Stimulated activated CD4-positive, alpha-beta T cell treated with anti-CD3 and anti-CD28 coated beads, Interleukin-1b, Interleukin-23, amount 100 ng/mL, for 24 hours (primary cell): ENCODE measurements at places on chromosomes 4 and X.

- DNase-seq, result no peak
These were observed 374.8 kb downstream of the MID1IP1 start for GRCh38 chrX:39176105-39176504.

DNA sequence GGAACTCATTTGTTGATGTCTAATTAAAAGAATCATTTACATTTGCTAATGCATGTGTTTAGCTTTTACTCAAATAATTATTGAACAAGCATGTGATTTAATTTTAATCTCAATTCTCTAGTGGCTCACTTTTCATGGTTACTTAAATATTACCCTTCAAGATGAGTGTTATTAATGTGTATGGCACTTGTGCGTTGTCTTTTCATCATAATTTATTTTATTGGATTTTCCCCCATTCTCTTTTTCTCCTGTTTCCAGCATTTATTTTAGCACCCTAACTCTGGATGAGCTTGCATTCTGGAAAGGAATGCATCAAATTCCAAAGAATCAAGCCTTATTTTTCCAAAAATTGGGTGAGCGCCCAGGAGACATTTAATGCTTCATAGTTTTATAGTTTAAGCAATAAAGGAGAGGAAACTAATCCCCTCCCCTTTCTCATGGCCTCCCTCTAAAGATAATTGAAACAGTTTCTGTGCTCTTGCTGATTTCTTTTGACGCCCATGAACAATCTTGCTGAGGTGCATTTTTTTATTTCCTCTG, 191.1 kb upstream of the FAT4 start:
- DNase-seq, result no peak

DNA sequence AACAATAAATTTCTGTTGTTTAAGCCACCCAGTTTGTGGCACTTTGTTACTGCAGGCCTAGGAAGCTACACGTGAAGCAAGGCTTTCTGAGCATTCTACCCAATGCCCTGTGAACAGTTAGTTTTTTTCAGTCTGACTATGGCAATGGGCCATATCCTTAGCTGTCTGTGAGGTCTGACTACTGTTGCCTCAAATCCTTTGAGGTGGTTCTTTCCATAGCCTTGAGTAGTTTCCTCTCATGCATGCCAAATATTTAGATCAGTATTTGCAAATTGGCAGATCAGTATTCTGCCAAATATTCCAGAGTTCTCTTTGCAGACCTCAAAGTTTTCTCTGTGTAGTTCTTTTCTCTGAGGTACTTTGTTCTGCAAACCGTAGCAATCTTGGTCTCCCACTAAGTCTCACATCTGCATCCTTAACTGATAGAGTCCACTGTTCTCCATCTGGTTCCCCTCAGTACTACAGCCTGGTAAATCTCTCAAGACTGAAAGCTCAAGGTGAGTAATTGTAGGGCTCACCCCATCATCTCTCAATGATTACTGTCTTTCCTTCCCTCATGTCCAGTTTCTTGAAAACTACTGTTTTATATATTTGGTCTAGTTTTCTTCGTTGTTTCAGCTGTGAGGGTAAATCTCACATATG, 984.9 kb upstream of the INTU start:
- DNase-seq, result no peak

DNA sequence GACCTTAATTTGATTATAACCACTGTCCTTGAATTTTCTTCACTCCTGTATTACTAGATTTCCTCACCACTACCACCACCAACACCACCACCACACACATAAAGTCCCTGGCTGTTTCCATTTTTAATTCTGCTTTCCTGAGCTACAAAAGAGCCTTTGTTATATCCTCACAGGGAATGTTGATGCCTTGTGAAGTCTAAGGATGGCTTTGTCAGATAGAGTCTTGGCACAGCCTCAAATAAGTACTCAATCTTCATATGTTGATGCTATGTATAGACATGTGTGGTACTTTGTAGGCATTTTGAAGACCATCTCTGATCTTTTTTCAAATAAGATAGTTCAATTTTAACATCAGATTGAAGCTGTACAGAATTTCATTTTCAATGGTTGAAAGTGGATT, 1016.7 kb upstream of the LCORL start:
- no peak for DNase-seq

DNA sequence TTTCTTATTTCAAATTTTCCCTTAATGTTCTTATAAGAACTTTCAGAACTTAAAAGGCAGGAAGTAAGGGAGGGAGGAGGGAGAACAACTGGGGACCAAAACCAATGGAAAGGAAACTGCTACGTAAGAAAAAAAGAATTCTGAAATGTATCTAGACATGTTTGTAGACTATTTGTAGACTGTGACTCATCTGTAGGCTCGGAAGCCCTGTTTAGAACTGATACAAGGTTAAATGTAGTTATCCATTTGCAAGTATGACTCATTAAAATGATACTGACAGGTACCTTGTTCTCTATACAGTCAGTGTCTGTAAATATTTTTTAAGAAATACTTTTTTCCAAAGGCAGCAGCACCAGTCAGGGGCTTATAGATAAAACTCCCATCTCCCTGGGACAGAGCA, 202.0 kb downstream of the DHX15 start:
- DNase-seq, result no peak

- no peak for DNase-seq
These were observed 82.2 kb downstream of the STOX2 start for GRCh38 chr4:183986971-183987946.

DNA sequence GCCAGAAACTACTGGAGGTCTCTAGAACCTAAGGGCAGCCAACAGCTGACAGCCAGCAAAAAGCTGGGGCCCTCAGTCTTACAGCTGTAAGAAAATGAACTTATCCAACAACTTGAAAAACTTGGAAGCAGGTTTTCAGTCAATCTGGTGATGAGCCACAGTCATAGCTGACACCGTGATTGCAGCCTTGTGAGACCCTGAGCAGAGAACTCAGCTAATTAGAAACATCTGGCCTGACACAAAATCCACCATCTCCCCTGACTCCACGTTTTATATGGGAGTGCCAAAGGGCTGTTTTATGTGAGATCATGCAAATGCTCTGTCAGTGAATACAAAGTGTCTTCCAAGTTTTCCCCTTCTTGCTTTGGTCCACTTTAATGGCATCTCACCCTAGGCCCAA, 198.8 kb upstream of the DCAF8L1 start:
- no peak for DNase-seq

GRCh38 chr4:124322234-124323065, 390.1 kb downstream of the ANKRD50 start:
- no peak for DNase-seq

DNA sequence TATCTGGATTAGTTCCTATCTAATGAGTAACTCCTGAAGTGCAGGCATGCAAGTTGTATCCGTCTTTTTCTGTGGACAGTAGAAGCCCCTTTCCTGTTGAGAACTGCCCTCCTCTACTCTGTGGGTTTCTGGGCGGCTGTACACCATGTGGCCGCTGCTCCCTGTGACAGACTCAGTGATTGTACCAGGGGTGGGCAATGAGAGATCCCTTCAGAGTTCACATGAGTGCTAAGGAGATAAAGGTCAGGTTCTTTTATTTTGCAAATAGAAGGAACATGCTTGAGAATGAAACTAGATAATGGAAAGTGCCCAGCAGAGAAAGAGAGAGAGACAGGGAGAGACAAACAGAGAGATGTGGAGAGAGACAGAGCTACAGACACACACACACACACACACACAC, 76.4 kb upstream of the TAPT1 start:
- no peak for DNase-seq

GRCh38 chrX:44997888-44998287, 124.9 kb downstream of the KDM6A start:
- no peak for DNase-seq

DNA sequence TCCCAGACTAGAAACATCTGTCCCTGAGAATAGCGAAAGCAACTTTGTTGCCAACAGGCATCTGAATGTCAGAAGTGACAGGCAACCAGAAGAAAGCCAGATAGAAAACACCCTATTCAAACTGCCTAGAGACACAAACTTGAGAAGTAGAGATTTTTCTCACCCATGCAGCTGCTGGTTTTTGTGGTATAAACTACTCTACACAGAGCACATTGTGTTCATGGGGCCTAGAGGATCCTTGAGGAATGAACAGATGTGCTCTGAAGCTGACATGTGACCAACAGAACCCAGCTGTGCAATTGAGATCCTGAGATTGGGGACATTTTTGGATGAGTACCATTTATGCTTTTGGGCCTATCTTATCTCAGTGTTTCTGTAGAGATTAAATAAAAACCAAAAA, 63.6 kb upstream of the NRK start:
- no peak for DNase-seq

DNA sequence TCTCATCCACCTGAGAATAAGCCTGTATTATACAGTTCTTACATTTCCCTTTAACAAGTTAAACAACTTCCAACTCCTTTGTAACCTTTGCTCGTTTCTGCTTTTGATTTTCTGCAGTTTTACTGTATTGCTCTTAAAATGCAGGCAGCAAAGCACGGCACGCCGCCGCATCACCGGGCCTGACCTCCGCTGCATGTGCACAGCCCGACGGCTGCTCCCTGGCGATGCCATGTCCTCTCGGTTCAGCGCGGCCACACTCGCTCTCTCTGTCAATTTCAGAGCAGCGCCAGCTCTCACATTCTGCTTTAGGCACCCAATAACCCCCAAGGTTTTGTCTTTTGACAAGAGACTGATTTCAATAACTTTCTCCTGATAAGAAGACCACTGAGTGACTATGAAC, 60.3 kb downstream of the DCTD start:
- DNase-seq, result no peak

DNA sequence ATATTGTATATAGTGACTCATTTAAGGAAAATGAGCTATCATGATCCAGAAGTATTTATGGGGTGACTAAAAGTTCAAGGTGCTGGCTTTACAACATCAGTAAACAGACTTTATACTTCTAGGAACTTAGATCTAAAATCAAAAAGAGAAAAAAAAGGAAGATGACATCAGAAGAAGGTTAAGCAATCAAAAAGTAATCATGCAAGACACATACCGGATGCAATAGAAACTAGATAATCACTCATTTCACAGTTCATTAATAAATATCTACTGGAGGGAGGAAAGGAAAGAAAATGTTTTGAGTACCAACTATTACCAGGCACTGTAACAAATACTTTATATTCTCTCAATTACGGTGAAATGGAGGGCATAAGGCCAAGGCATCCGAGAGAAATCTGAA, 276.4 kb downstream of the SPRY1 start:
- DNase-seq, result no peak

- DNase-seq, result no peak
These were observed 2.3 kb downstream of the AMMECR1 start for GRCh38 chrX:110315551-110315950.

- DNase-seq, result no peak
These were observed 20.8 kb upstream of the SEL1L3 start for GRCh38 chr4:25883565-25883964.

- DNase-seq, result no peak
These were observed 28.3 kb downstream of the GPR143 start for GRCh38 chrX:9737363-9737762.

GRCh38 chrX:76971393-76972376, 475.5 kb upstream of the FGF16 start:
- DNase-seq, result no peak

- DNase-seq, result no peak
These were observed 24.3 kb downstream of the TMEM255A start for GRCh38 chrX:120286733-120287512.

- DNase-seq, result no peak
These were observed 20.0 kb downstream of the ZBTB33 start for GRCh38 chrX:120270567-120270966.

- DNase-seq, result no peak
These were observed 95.0 kb upstream of the TBL1X start for GRCh38 chrX:9369802-9370291.

GRCh38 chr4:3218824-3219760, 29.9 kb upstream of the MSANTD1 start:
- no peak for DNase-seq

DNA sequence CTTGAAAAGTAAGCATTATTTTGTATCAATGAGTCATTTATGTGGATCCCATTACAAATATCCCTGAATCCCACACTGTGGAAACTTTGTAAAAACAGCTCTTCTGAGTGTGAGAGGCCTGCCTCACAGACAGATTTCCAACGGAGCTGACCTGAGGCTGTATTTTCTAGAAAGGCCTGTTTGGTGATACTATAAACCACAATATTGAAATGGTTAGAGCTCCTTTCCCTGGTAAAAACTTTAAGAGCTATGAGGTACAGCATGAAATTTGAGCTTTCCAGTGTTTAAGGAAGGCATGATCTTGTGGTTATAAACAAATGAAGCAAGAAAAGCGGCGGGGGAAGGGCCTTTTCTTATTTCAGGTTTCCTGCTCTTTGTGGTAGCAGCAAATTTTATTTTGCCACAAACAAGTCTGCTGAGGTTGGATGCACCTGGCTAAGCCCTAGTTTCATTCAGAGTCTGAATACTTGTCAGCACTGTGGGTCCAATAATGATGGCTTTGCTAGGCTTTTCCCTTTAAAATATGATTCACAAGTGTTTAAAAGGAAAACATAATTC, 86.8 kb upstream of the ETNPPL start:
- no peak for DNase-seq

- DNase-seq, result no peak
These were observed 28.1 kb downstream of the MANBA start for GRCh38 chr4:102732678-102733077.

DNA sequence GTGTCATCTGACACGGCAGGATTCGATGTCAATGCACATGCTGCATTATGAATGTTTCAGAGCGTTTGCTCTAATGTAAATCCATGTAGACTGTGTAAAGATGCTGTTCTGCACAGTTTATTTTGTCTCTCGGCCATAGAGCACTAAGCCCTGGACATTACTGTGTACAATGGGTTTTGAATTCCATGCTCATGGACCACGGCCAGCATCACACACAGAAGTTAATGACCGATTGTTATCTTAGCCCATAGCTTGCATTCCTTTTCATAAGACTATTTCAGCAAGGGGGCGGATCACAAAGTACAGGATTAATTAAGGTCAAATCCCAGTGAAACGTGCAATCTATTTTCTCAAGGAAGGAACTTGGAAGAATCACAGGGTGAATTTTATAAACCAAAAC, 286.1 kb upstream of the TENM3 start:
- no peak for DNase-seq
